ENCODE measurements at places on chromosomes 12 and 14.

GRCh38 chr12:110266980-110267620 lies 13.9 kb upstream of the ATP2A2 start:
- DNase-seq, result no peak

- DNase-seq, result no peak
Observed at GRCh38 chr12:53122961-53123468, 19.7 kb downstream of the SOAT2 start.

DNA sequence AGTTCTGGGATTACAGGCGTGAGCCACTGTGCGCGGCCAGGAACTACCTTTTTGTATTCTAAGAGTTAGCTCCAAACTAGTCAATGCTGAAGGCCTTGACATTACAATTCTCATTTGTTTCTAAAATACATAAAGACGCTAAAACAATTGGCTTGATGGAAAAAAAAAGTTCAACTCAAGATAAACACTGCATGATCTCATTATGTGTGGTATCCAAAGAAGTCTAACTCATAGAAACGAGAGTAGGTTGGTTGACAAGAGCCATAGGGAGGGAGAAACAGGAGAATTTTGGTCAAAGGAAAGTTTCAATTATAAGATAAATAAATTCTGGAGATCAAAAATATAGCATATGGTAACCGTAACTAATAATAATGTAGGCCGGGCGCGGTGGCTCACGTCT lies 20.0 kb upstream of the RNF34 start:
- no peak for DNase-seq

- DNase-seq, result no peak
Observed at GRCh38 chr12:49813131-49813530, 15.1 kb downstream of the NCKAP5L start.

DNA sequence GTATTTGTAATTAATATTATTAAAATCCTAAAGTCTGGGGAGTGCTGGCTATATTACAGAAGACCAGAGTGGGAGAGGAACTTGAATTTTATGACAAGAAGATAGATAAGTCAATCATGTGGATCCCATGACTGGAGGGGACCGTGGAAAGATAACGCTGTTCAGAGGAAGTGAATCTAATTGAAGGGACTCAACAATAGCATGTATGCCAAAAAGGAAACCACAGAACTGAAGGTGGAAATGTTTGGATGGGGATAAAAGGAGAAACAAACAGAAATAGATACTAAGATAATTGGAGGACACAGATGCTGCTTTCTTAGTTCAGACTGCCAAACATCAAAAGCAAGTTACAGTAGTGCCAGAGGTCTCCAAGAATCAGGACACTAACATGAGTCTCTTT lies 21.1 kb downstream of the OR6J1 start:
- peak; percentile 46 for DNase-seq

- no peak for DNase-seq
Observed at GRCh38 chr12:96876966-96877365, 30.1 kb upstream of the NEDD1 start.

DNA sequence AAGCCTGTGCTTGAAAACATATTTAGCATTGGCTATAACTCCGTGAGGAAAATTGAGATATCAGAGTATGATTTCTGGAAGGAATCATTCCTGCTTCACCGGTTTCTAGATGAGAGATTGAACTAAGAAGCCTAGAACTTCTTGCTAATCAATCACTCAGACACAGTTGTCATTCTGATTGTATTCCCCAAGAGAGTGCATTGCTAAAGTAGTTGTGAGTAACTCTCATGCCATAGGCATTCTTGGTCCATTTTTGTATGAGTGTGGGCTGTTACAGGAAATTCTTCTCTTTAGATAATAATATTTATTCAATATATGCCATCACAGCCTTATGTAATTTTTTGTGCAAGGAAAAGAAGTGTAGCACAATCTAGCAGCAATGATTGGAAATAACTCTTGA lies 893.3 kb upstream of the MDGA2 start:
- no peak for DNase-seq

DNA sequence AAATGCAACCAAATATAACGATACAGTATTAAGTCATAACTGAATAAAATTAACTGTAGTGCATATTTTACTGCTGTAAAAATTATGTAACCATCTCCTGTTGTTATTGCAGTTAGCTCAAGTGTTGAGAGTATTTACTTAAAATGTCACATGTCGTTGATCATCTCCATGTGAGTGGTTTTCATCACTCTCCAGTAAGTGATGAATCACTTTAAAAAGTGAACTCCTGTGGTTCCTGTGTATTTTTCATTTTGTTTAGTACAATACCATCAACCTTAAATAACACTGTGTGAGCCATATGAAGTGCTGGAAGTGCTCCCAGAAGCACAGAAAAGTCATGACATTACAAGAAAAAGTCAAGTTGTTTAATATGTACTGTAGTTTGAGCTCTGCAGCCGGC lies 104.7 kb upstream of the SLCO1B1 start:
- DNase-seq, result no peak

- no peak for DNase-seq
Observed at GRCh38 chr12:120737557-120738251, 12.1 kb downstream of the ACADS start.

- no peak for DNase-seq
Observed at GRCh38 chr12:32902287-32902997, 5.9 kb upstream of the PKP2 start.

DNA sequence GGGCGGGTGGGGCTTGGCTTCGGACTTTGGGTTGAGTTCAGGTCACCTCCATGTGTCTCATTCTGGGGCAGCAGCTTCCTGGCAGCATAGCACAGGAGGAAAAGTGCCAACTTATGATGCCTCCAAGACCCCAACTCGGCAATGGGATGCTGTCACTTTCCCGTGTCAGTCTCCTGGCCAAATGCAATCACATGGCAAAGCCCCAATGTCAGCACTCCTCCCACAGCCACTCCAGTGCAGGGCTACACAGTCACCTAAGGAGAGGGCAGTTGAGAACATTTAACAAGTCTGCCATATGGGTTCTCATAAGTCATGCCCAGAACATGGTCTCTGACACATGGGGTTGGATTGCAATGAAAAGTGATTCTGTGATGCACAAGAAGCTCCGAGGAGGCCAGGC lies 26.7 kb downstream of the ELK3 start:
- DNase-seq, result no peak

GRCh38 chr12:17577405-17577804 lies 512.6 kb downstream of the RERGL start:
- peak; percentile 47 for DNase-seq

DNA sequence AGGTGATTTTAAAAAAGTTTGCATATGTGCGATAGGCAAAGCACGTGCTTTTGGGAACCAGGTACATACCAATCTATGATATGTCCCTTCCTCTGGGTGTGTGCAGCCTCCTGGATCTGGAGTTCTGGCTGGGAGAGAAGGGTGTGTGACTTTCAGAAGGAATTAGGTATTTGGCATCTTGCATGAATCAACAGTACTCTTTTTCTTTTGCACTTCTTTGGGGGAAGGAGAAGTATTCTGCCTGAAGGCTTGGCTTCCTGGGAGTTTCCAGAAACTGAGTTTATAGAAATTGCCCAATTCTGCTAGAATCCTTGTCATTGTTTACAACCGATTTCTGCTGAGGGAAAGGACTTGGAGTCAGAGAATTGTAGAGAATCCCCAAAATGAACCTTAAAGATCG lies 2.9 kb upstream of the CLMN start:
- DNase-seq, result no peak
